ACHN (cell line): ENCODE measurements at places on chromosomes 1 and 21.

DNA sequence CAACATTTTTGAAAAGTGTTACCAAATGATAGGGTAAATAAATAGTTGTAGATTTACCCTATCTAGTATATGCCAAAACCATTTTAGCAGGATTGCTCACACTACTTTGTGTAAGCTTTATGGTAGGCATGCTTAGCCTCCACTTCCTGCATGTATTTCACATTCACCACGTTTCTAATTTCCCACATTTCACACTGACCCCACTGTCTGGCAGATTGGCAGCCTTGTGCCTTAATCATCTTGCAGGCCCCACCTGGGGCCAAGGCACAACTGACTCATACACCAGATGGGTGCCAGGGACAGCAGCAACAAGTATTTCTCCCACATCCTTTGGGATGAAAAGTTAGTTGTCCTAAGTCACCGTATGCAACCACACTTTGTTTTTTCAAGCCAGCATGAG, 21.2 kb upstream of the CENPF start:
- peak; percentile 92 for DNase-seq

- no peak for DNase-seq
Observed at GRCh38 chr1:228781161-228781808, 46.0 kb downstream of the RHOU start.

- peak; percentile 51 for DNase-seq
Observed at GRCh38 chr21:35905096-35905962, 155.0 kb downstream of the SETD4 start.

- no peak for DNase-seq
Observed at GRCh38 chr1:19361611-19362147, 49.6 kb downstream of the SLC66A1 start.

DNA sequence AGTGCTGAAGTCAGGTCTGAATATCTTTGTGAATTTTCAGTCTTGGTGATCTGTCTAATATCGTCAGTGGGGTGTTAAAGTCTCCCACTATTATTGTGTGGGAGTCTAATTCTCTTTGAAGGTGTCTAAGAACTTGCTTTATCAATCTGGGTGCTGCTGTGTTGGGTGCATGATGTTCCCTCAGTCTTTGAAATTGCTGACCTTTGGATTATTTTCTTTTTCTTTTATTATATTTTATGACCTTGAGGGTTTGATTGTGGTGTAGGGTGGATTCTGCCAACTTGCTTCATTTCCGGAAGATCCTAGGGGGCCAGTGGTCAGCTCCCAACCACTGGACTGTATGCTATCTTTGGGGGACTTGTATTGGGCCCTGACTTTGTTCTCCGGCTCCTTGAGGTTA, 415.3 kb downstream of the USP25 start:
- no peak for DNase-seq

- peak; percentile 56 for DNase-seq
Observed at GRCh38 chr21:38258521-38259485, 2.0 kb downstream of the KCNJ15 start.

DNA sequence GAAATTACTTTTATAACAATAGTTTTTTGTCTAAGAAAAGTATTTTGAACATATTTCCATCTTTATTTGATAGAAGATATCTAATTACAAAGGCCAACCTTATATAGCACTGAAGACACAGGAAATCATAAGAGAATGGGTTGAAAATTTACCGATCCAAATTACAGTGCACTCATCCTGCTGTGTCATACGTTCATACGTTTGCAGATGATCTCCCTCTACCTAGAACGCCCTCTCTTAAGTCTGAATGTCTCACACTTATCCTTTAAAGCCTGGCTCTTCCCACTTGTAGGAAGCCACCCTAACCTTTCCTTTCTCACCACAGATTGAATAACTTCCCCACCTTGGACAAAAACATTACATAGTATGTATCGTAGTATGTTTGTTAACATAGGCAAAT, 9.3 kb downstream of the ASH1L start:
- no peak for DNase-seq

DNA sequence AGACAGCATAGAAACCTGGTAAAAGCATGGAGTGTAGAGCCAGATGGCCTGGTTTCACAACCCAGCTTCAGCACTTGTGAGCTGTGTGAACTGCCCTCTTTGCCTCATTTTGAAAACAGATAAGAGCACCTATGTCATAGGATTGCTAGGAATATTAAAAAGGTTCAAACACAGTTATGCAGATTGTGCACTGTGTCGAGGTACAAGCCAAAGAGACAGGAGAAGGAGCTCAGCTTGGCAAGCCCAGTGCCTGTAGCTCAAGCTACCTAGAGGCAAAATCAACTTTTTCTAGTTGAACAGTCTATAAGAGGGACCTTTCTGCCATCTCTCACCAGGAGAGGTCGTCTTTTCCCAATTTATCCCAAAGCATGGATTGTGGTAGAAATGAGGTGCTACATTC, 5.0 kb downstream of the CHODL start:
- DNase-seq, result no peak

- DNase-seq, result no peak
Observed at GRCh38 chr1:155261493-155261851, 688 bp downstream of the SCAMP3 start.

DNA sequence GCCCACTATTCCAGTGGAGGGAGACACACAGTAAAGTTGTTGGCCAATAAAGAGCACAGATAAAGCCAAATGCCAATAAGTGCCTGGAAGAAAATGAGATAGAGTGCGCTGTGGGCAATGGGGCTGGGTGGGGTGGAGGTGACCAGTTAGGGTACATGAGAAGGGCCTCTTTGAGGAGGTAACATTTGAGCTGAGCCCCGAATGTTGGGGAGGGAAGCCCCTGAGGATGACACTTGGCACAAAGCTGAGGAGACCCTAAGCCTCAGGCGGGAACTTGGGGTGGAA, 979 bp downstream of the S100A9 start:
- no peak for DNase-seq

GRCh38 chr1:221203224-221204054, 324.2 kb downstream of the HLX start:
- DNase-seq, result peak; percentile 80

GRCh38 chr21:20617130-20617529, 381.1 kb upstream of the NCAM2 start:
- DNase-seq, result no peak

- no peak for DNase-seq
Observed at GRCh38 chr1:202697038-202697437, 13.2 kb downstream of the SYT2 start.

DNA sequence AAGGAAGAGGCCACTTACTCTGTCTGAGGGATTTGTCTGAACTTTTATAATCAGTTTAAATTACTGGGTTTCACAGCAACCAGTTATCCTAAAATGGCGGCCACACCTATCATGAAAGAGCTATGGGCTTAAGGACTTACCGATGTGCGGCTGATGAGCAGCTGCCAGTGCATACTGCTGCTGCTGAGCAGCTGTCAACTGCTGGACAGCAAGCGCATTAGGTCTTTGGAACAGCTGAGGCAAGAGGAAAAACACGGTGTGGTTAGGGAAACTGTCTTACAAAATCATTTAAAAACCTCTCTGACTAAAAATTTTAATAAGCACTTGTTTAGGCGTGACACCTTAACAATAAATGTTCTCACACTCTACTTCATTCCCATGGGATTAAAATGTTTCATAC, 72.6 kb upstream of the SDC3 start:
- DNase-seq, result no peak

- no peak for DNase-seq
Observed at GRCh38 chr1:209250861-209251636, 332.5 kb upstream of the CAMK1G start.

GRCh38 chr21:27023186-27023585, 56.3 kb upstream of the ADAMTS5 start:
- DNase-seq, result no peak

- DNase-seq, result no peak
Observed at GRCh38 chr21:45833414-45833813, 148.2 kb upstream of the COL6A1 start.
